Upper lobe of right lung (tissue), 1 donor: ENCODE measurements at places on chromosomes 2 and 18. TPM values are rescaled to one million over a fixed set of nuclear protein-coding genes. Genes with fewer than 3 reads are reported as not detected.

Gene SGPP2
- total RNA-seq: 38.1 TPM

Gene ALPP
- 9.5 TPM for total RNA-seq

Gene PRKAG3
- not detected for total RNA-seq

Gene STEAP3
- 14.1 TPM for total RNA-seq

Gene NRP2
- total RNA-seq: 75.3 TPM

Gene LYPD1
- total RNA-seq: 1.2 TPM

Gene QPCT
- 4.9 TPM for total RNA-seq

Gene FEV
- not detected for total RNA-seq

Gene HOXD3
- total RNA-seq: 1.7 TPM

Gene SERPINB10
- not detected for total RNA-seq

Gene TM4SF20
- not detected for total RNA-seq

Gene MYCN
- total RNA-seq: 0.49 TPM

Gene EDAR
- total RNA-seq: 0.20 TPM

Gene CKAP2L
- total RNA-seq: 0.46 TPM

Gene GPR55
- total RNA-seq: 1.2 TPM

Gene KCNF1
- 0.17 TPM for total RNA-seq

Gene CIB4
- total RNA-seq: not detected

Gene IFIH1
- total RNA-seq: 38.1 TPM

Gene ANKRD30BL
- total RNA-seq: not detected

Gene SPP2
- total RNA-seq: not detected

Gene CTNNA2
- not detected for total RNA-seq

Gene HES6
- 7.3 TPM for total RNA-seq

Gene B4GALT6
- total RNA-seq: 3.5 TPM

Gene RHOB
- 191 TPM for total RNA-seq
